ENCODE measurements at places on chromosomes 1 and 21.

- DNase-seq = no peak
Measured at GRCh38 chr1:232524056-232524455, 105.9 kb downstream of the SIPA1L2 start.

GRCh38 chr1:191490303-191490702 lies 668.0 kb upstream of the RGS18 start:
- no peak for DNase-seq

DNA sequence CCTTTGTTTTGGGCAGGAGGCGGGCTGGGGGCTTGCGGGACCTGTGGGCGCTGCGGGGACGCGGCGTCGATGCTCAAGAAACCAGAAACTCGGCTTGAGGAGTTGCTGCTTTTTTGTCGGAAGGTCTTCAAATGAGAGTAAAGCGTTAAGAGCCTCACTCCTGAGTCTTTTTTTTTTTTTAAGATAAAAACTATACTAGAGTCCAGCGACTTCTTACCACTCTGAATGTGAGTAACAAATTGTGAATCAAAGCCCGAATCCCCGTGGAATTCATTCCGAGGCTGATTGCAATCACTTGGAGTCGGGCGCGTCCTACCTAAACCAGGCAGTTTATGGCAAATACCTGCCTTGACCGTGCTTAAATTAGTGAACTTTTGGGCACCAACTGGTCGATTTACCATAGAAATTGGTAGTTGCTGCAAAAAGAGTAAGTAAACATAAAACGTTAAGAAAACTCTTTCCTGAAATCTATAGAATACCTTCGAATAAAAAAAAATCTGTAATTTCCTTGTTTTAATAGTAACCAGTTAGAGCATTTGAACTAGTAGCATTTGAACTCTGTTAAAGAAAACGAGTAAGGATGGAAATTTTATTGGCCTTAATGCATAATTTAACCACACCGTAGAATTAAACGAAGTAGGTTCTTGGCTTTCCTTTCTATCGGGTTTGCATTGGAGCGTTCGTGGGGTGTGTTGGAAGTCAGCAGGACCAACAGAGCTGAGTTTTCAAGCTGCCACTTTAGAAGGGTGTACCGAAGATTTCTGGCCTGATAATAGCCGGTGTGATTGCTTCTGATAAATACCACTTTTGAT lies 769 bp downstream of the GPSM2 start:
- no peak for DNase-seq

- no peak for DNase-seq
Measured at GRCh38 chr1:216804111-216804510, 80.9 kb upstream of the ESRRG start.

DNA sequence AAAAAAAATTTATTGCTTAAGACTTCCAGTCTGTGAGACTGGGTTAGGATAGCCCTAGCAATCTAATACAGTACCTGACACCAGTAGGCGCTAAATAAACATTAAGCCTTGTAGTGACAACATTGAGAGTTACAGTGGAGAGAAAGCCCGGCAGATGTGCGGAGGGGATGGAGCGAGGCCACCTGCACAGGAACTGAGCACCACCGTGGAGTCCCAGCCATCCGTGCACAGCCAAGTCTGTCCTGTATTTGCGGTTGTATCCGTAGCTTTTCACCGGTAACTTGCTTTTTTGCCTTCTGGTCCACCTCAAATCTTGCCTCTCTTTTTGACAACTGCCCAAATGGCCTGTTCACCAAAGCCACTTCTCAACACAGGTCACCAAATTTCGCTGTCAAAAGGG lies 260.1 kb downstream of the GPATCH2 start:
- DNase-seq = no peak

DNA sequence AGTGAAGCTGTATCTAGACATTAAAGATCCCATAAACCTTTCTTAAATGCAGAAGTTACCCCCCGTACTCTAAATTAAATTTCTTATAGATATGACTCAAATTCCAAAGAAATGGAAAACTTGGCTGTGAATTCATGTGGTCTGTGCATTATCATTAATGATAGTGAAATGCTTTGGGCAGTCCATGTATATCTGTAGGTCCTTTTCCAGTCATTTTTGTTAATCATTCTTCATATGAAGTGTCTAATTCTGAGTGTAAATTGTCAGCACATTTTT lies 89.3 kb downstream of the RGL1 start:
- no peak for DNase-seq

GRCh38 chr1:232966663-232967062 lies 16.3 kb downstream of the NTPCR start:
- DNase-seq = no peak

DNA sequence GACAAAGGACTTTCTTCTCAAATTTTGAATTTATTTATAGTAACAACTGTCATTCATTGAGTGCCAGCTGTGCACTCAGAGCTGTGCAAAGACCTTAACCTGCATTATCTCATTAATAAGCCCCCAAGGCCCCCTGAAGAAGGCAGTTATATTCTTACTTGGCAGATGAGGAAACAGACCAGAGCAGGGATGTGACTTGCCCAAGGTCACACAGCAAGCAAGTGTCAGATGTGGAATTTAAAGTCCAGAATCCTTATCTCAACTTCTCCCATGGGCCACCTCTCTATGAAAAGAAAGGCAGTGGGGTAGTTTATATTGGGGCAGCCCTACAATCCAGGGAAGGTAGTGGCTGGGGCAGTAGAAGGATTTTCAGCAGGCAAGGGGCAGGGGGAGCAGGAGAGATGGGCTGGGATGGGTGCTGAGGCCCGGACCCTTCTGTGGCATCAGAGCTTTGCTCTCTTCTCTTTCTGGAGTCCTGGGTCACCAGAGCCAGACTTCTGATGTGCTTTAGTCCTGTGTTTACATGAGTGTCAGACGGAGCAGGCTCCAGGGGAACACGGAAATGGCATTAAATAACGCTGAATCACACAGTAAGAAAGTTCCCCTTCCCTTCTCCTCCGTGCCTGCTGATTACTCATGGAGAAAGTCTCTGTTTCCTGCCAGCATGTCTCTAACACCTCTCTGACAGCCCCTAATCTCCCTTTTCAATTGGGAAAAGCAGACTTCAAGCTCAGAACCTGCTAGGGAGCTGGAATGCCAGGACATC lies 39.5 kb downstream of the EPHB2 start:
- DNase-seq = peak; percentile 35

GRCh38 chr1:206469411-206469932 lies 804 bp upstream of the IKBKE start:
- DNase-seq = no peak

- DNase-seq = no peak
Measured at GRCh38 chr1:64495878-64496277, 25.9 kb downstream of the CACHD1 start.

- DNase-seq = no peak
Measured at GRCh38 chr1:2038229-2038628, 12.0 kb upstream of the PRKCZ start.

GRCh38 chr1:216913976-216914375 lies 190.7 kb upstream of the ESRRG start:
- DNase-seq = no peak

- no peak for DNase-seq
Measured at GRCh38 chr1:72946903-72947499, 664.7 kb upstream of the NEGR1 start.

- no peak for DNase-seq
Measured at GRCh38 chr21:40610345-40610744, 236.6 kb downstream of the DSCAM start.

Measured in 8988T (cell line).